Stimulated activated CD4-positive, alpha-beta T cell treated with anti-CD3 and anti-CD28 coated beads, Interleukin-15, amount 100 ng/mL, for 1 hour (primary cell): ENCODE measurements at places on chromosomes 13 and 19.

DNA sequence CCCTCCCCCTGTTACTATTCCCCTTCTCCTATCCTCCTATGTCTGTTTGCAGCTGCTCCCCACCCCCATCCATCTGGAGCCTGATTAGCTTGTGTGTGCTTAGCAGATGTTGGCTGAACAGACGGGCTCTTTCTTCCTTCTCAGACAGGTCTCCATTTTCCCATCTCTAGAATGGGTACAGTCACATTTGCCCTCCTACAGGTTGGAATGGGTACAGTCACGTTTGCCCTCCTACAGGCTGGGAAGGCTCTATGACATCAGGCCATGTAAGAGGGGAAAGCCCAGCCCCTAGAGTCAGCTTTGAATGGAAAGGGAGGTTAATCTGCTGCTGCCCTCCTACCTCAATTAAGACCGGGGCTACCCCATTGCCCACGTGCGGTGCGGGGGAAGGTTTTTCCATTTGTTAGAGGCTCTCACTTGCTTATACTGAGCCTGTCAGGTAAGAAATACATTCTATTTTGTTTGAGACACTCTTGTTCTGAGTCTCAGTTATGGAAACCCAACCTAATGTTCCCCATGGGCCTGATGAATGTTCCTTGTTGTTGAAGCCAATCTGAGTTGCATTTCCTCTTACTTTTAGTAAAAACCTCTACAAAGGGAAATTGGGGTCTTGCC, 2.2 kb upstream of the CLEC17A start:
- peak; percentile 31 for DNase-seq

GRCh38 chr13:32031025-32031814, at the start of gene FRY:
FRY (plus strand) TSS chr13:32031774; CDS start chr13:32031796, 22 bp downstream.
- peak; percentile 6 for DNase-seq

DNA sequence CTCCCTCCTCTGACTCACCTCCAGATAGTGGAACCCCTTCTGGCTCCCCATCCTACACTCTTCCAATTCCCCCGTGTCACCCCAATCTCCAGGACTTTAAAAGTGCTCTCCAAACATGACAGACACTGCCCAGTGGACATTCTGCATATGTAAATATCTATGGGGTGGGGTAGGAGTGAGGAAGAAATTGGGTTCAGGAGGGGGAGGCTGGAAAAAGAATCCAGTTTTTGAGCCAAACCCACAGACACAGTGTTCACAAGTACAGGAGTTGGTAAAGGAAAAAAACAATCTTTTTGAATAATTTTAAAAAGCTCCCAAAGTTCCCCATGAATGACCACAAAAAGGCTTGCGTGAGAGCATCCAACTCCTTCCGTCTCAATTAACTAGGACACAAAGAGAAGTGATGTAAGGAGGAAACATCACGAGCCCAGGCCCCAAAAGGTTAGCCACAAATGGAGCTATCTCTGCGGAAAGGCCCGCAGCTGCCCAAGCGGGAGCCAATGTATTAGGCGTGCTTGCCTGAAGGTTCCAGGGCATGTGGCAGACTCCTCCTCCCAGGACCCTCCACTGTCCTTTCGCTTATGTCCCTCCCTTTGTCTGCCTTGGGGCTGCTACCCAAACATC, 18.0 kb downstream of the ZC3H4 start:
- no peak for DNase-seq

DNA sequence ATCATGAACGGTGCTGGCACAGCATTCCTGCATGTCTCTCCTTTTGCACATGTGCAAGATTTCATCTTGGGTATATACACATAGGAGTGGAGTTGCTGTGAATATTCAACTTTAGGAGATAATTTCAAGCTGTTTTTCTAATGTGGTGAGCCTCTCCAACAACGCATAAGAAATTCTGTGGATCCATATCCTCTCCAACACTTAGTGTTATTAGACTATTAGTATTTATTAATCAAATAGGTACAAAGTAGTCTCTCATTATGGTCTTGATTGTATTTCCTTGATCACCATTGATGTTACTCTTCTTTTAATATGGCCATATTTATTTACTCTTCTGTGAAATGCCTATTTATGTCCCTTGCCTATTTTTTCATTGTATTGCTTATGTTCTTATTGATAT, 114.5 kb downstream of the URI1 start:
- DNase-seq = no peak

- no peak for DNase-seq
These were observed 98.1 kb downstream of the SERP2 start for GRCh38 chr13:44471686-44472085.

GRCh38 chr19:57803265-57803593, 11.5 kb downstream of the ZNF552 start:
- no peak for DNase-seq

- DNase-seq = no peak
These were observed 73.6 kb upstream of the SIAH3 start for GRCh38 chr13:45925151-45925550.

DNA sequence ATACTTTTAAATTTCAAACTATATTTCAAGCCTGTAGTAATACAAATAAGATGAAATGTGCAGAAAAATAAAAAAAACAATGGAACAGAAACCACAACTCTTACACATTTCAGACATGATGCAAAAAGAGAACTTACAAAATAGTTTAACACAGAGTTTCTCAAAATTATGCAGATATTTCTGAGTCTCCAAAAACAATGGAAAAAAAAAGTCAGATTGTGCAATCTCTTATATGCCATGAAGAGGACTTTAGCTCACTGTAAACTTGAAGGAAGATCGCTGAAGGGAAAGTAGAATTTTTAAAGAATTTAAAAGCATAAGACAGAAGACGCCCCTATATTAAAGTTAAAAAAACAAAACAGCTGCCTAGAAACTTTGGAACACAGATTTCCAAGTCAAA, 20.4 kb downstream of the ZNF708 start:
- no peak for DNase-seq

- DNase-seq = no peak
These were observed 143.6 kb upstream of the SERP2 start for GRCh38 chr13:44230071-44230470.

DNA sequence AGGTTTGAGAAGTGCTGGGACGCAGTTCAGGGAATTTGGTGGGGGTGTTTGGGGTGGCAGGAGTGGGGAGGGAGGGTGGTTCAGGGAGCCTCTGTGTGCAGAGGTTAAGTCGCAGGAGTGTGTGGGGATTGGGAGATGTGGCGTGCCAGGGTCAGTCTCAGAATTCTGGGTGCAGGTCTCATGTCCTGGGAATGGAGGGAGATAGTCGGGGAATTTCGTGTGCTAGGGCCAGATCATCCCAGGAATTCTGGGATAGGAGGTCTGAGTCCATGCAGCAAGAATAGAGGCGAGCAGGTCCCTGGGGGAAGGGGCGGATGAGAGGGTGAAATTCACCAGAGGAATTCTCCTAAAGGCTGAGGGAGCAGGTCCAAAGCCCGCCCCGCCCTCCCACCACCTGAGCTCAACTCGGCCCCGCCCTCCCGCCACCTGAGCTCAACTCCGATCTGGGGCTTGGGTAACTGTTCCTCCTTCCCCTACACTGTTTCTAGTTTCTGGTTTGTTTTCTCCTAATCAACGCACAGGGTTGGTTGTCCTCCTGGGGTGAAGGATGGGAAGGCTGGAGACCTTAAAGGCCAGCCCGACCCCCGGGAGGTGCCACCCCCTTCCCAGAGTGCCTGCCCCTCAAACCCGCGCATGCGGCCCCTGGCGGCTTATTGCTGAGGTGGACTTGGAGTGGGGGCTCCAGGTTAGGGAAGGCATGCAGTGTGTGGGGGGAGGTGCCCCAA, 15.2 kb downstream of the KCNC3 start:
- DNase-seq = no peak

DNA sequence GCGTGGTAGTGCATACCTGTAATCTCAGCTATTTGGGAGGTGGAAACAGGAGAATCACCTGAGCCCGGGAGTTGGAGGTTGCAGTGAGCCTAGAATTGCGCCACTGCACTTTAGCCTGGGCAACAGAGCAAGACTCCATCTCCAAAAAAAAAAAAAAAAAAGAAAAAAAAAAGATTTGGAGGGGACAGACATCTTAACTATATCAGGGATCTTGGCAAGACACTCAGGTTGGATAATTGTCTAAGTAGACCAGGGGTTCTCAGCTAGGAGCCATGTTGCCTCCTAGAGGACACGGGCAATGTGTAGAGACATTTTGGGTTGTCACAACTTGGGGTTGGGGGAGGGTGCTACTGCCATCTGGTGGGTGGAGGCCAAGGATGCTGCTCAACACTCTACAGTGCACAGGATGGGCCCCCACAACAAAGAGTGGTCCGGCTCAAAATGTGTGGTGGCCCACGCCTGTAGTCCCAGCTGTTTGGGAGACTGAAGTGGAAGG, 1.9 kb upstream of the ZNF580 start:
- no peak for DNase-seq

- DNase-seq = no peak
These were observed 27.0 kb downstream of the ZIC5 start for GRCh38 chr13:99944606-99945005.

DNA sequence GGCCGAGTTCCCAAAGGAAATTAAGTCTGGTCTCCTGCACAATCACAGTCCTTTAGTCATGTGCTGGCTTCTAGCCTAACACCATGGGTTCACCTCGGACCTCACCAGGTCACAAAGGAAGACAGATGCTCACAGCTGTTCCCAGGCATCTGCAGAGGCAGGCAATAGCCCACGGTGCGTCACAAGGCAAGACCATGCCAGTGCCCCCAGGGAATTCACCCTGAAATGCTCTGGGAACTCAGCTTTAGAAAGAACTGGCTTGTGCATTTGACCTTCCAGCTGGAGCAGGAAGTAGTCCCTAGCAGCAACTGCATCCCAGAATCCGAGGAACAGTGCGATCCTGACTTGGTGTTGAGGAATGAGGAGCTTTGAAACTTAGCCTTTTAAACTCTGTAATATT, 96.8 kb upstream of the WASF3 start:
- DNase-seq = no peak

DNA sequence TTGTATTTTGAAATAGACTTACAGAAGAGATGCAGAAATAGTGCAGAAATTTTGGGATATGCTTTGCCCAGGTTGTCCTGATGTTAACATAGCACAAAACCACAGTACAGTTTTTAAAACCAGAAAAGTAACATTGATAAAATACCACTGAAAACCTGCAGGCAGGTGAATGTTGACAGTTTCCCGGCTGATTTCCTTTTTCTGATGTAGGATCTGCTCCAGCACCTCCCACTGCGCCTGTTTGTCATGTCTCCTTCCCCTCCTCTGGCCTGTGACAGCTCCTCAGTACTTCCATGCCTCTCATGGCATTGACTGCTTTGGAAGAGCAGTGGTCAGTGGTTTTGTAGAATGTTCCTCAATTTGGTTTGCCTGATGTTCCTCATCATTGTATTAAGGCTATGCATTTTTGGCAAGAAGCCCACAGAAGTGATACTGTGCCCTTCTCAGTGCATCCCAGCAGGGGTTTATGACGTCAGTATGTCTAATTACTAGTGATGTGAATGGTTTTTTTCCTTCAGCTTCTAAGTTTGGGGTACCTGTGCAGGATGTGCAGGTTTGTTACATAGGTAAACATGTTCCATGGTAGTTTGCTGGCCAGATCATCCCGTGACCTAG, 31.0 kb downstream of the TDRD12 start:
- no peak for DNase-seq

GRCh38 chr19:50203281-50204080, at the start of gene MYH14:
MYH14 (plus strand) TSS chr19:50203622; CDS start chr19:50210366, 6,744 bp downstream.
- DNase-seq = no peak

- DNase-seq = no peak
These were observed 19.1 kb upstream of the KCTD4 start for GRCh38 chr13:45219938-45220375.

GRCh38 chr13:42660333-42660965, 86.5 kb downstream of the TNFSF11 start:
- DNase-seq = no peak

GRCh38 chr13:110312339-110313031, 5.4 kb downstream of the COL4A2 start:
- DNase-seq = no peak

DNA sequence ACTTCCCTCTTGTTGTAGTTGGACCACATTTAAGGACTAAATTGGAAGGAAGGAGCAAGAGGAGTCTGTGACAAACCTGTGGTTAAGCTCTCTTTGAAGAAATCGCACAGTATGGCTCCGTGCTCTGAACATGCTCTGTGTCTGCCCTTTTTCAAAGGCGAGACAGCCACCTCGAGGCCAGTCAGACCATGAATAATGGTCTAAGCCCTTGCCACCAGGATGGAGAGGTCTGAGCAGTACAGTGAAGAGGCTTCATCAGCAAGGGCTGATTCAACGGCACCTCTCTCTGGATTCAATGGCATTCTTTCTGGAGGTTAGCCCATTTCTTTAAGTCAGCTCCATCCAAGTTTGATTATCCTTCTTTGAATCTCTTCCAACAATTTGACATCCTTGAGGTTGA, 30.9 kb downstream of the FAM216B start:
- no peak for DNase-seq

DNA sequence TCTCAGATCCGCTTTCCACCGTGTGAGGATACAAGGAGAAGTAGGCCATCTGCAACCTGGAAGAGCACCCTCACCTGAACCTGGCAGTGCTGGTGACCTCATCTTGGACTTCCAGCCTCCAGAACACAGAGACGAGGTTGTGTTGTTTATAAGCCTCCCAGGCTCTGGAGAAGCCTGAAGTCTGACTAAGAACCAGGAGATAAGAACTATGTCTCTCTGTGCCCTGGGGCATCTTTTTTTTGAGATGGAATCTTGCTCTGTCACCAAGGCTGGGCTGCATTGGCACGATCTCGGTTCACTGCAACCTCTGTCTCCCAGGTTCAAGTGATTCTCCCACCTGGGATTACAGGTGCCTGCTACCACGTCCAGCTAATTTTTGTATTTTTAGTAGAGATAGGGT, 14.5 kb downstream of the FCGBP start:
- DNase-seq = no peak

- DNase-seq = no peak
These were observed 1447.6 kb downstream of the UQCRFS1 start for GRCh38 chr19:27765397-27765796.

DNA sequence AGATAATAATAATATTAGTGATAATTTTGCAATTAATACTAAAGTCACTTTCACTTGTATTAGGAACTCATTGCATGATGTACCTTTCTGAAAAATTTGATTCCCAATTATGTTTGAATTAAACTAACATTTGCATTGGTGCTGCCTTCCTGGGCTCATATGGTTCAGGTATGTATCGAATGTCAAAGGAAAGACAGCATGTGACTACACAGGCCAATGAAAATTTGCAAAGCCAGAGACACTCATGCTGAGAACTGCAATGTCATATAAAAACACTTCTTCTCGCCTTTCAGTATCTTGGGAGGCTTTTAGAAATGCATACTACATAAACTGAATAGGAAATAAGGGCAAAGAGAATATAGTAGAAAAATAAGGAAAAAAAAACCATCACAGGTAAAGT, 44.3 kb downstream of the RAP2A start:
- no peak for DNase-seq
